Adrenal gland (tissue), 19 donors: ENCODE measurements at places on chromosomes 4 and X.

- no peak for DNase-seq
These were observed 7.6 kb upstream of the SRD5A3 start for GRCh38 chr4:55338486-55338885.

- DNase-seq = no peak
These were observed 63.3 kb downstream of the MOSPD2 start for GRCh38 chrX:14936561-14936960.

DNA sequence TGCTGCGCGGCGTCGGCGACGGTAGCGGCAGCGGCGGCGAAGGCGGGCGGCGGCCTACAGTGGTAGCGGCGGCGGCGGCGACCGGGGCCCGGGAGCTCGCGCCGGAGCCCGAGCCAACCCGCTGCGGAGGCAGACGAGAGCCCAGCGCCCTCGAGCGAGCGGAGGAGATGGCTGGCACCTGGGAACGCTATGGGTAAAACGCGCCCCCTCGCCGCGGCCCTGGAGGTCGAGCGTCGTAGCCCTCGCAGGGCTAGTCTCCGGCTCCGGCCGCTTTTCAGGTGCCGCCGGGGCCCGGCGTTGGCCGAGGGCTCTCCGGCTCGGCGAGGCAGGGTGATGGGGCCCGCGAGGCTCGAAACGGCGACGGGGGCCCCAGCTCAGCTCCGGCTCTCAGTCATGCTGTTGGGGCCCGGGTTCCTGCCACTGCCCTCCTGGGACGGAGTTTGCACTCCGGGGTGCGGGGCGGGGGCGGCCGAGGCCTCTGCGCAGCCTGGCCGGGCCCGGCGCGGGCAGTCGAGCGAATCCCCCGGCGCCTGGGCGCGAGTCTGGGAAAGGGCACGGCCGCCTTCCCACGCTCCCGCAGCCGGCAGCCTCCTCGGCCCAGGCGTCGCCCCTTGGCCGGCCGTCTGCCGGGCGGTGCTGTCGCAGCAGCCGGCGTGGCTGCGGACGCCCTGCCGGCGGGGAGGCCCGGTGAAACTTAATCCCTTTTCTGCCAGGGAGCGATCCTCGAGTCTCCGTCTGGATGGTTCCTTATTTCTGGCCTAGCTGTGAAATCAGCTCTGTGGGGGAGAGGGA is 768 bp downstream of the MID2 start:
- DNase-seq = peak; percentile 39

GRCh38 chr4:117429061-117429460 is 343.7 kb upstream of the TRAM1L1 start:
- no peak for DNase-seq

DNA sequence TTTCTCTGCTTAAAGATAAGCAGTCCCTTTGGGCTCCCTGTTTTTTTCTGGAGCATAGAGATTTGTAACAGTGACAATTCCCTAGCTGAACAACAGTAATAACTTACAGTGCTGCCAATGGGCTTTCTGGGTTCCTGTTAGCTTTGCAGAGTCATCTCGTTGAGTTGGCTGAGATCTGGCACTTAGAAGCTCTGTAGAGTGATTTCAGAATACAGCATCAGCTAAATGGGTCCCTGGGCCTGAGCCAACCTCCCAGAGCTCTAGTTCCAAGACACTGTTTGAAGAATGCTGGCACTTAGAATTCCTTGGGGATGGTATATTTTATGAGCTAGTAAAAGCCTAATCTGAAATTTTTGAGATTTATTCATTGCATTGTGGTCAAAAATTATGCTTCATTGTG is 43.5 kb upstream of the SERTM2 start:
- DNase-seq = peak; percentile 0

DNA sequence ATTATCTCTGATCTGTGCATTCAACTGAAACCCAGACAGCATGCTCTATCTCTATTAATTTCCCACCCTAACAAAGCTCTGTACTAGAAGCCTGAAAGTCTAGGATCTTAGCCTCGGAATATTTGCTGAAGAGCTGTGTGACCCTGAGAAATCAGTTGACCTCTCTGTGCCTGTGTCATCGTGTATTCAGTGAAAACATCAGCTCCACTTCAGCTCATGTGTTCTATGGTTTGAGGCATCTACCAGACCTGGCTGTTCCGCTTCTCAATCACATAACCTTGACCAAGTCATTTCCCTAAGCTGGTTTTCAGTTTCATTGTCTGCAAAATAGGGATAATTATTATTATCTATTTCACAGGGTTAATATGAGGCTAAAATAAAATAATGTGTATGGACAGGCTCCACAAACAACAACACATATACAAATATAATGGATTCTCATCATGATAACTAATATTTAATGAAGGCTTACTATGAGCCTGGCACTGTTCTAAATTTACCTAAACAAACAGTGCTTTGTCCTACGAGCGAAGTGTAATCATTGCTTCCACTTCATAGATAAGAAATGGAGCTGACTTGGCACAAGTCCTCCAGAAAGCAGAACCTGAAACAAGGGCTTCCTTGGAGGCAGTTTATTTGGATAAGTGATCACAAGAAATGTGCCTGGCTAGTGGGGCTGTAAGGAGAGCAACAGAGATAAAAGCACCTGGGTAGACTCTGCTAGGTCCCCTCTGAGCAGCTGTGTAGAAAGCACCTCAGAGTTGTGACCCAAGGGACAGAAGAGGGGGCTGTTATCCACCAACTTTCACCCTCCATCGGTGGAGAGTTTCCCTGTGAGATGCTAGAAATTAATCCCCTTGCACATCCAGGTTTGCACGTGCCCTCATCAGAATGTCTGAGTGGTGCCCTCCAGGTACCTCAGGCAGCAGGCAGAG is 356.9 kb downstream of the RAB28 start:
- DNase-seq = no peak

DNA sequence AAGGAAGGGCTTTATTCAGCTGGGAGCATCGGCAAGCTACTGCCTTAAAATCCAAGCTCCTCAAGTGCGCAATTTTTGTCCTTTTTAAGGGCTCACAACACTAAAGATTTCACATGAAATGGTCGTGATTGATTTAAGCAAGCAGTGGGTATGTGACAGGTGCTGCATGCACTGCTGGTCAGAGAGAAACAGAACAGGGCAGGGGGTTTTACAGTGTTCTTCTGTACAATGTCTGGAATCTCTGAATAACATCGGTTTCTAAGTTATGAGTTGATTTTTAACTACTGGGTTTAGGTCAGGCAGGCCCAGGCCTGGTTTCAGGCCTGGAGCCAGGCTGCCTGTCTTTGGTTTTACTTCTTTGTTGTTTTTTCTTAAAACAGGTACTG is 6.0 kb downstream of the UGT2B17 start:
- no peak for DNase-seq

- no peak for DNase-seq
These were observed 34.4 kb upstream of the TBL1X start for GRCh38 chrX:9430346-9430921.

GRCh38 chrX:152530967-152531366 is 79.9 kb upstream of the GABRA3 start:
- no peak for DNase-seq

DNA sequence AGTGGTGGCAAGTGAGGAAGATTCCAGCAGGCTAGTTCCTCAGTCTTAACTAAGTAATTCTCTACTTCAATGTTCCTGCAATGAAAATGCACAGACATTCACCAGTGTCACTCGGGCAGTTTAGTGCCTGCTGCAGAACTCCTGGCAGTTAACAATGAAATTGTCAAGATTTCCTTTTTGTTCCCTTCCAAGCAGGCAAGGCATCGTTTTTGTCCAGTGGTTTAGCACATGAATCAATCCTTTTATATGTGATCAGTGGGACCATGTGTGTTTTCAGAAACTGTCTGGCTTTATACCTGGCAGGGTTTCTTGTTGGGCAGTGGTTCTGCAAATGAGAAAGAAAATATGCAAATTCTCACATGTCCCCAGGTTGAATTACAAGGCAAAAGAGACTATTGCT is 122.2 kb downstream of the GBA3 start:
- no peak for DNase-seq

DNA sequence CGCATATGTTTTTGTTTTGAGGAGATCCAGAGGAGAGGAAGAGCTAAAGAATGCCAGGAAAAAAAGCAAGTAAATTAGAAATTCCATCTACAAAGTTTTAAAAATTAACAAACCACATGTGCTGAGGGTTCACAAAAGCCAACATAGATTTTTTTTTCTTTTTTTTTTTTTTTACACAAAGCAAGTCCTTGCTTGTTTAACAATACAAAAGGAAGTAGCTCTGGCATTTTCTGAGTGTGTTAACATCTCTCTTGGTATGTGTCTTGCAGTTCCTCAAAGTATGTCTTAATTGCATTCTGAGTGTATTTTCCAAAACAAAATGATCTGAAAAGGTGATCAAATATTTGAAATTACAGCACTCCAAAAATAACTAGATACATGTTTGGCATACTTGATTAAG is 1682.7 kb upstream of the AGA start:
- no peak for DNase-seq

GRCh38 chr4:170741856-170742255 is 652.1 kb upstream of the AADAT start:
- no peak for DNase-seq

GRCh38 chrX:22343192-22343591 is 70.5 kb downstream of the CBLL2 start:
- DNase-seq = no peak

DNA sequence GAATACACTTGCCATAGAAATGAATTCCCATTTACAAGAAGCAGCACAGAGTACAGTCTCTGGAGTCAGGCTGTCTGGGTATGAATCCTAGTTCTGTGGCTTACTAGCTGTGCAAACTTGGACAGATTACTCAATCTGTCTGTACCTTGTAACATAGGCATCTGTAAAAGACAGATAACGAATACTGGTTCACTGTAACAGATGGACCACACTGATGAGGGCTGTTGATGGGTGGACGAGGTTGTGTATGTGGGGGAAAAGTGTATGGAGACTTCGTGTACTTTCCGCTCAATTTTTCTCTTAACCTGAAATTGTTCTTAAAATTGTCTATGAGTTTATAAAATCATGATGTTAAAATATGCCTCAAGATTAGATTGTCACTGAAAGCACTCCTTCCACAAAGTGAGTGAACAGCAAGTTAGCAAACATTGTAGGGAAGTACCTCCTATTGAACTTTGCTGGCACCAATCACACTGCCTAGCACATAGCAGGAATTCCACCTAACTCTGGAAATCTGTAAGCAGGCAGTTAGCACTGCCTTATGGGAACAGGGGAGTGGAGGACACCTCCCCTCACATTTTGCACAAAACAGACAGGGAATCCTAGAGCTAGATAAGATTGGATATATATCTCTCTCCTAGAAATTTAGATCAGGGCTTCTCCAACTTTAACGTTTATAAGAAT is 6.5 kb upstream of the EXOSC9 start:
- no peak for DNase-seq

DNA sequence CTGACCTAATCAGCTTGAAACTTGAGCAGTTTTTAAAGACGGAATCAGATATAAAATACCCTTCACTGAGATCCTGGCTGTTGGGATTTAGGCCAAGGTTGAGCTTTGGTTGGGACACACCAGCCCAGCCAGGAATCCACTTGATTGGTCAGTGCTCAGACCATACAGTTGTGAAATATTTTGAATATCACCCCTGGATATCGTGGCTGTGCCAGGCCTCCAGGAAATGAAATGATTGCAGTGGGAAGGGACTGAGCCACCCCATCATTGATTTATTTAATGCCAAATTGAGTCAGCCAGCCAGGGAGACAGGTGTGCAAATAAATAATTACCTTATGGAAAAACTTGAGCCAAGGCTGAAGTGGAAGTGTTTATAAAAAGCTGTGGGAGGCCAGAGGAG is 128.4 kb upstream of the SCML1 start:
- peak; percentile 49 for DNase-seq

GRCh38 chrX:16653424-16653823 is 3.5 kb downstream of the S100G start:
- peak; percentile 45 for DNase-seq
